Activated naive CD4-positive, alpha-beta T cell (primary cell): ENCODE measurements at places on chromosomes 3 and 15.

DNA sequence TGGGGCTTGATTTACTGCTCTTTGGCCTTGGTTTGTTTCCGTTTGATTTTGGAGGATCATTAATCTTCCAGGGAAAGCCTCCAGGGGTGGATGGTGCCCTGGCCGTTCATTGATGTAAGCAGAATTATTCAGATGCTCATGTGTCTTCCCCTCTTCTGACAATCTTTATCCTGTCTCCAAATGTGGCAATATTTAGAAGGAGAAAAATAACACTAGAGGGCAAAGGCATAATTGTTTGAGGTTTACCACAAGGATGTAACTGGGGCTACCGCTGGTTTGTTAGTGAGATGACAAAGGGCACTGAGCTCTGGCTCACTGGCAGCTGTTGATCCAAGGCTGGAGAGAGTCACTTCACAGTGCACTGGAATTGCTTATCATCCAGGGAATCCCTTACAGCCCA is 18.2 kb upstream of the PLCL2 start:
- no peak for DNase-seq

DNA sequence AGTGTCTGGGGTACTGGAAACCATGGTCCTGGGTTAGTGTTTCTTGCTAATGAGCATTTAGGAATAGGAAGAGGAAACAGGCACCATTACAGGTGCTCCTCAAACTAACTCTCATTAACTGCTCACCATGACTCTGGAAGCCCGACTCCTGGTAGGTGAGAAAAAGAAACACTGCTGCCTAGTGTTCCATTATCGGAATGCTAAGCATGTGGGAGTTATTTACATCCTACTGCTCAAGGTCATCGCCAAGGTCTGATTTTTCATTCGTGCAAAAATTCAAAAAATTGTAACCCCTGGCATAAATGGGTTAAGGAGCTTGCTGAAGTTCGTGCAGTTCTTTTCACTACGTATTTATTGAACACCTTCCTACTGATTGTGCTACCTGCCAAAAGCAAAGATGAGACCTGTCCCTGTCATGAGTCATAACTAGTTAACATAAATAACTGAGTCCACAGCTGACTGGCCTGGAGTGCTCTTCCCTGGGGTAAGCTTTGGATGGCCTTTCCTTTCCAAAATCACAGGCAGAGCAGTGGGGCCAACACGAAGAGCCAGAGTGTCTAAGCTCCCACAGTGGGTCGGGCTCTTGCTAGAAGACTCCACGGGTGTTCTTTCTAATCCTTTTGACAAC is 22.7 kb upstream of the PAQR5 start:
- no peak for DNase-seq

GRCh38 chr3:159263750-159264553 is 462.1 kb downstream of the MFSD1 start:
- no peak for DNase-seq

GRCh38 chr3:61181874-61182273 is 69.4 kb downstream of the FHIT start:
- DNase-seq: no peak

- no peak for DNase-seq
These were observed 27.5 kb downstream of the AQP9 start for GRCh38 chr15:58165661-58166060.

GRCh38 chr3:161744366-161744765 is 247.8 kb downstream of the OTOL1 start:
- DNase-seq: no peak

DNA sequence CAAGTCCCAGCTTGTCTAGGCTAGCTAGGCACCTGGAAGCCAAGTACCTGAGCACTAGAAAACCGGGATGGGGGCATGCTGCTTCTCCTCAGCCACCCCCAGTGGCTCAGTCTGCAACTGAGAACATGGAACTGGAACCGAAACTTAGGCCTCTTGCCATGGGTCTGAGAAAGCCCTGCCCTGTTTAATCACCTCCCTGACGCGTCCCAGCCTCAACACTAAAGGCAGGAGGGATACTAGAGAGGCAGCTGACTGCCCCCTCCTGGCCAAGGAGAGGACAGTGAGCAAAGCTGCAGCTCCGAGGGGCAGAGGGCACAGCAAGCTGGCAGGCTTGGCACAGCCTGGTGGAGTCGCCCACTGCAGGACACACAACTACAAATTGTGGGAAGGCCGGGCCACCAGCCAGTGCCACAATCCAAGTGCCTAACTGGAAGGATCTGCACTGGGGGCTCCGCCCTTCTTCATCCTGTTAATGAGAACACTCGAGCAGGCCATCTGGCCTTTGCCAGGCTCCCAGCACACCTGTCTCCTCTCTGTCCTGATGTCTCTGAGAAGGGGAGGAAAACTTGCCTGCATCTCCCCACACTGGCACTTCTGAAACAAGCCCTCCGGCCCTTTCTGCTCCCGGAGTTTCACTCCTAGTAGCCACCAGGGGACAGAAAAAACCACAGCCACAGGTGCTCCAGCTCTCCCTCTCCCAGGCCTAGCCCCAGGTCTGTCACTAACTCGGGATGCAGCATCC is 53.7 kb downstream of the BDH1 start:
- DNase-seq: no peak

DNA sequence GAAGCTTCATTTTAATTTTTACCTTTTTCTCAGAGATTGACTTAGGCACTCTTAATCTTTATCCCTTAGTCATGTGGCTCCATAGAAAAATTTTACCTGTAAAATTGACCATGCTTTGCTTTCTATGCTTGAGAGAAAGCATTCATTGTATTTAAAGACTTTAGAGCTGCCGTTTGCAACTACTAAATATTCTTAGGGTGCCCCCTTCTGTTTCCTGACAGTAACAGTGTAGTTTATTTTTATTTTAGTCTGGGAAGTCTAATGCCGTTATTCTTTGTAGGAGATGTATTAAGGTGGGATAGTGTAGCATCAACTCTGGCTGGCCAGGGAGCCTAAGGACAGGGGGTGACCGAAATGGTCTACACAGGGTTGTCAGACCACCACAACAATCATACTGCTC is 84.5 kb upstream of the SYNPR start:
- DNase-seq: no peak

DNA sequence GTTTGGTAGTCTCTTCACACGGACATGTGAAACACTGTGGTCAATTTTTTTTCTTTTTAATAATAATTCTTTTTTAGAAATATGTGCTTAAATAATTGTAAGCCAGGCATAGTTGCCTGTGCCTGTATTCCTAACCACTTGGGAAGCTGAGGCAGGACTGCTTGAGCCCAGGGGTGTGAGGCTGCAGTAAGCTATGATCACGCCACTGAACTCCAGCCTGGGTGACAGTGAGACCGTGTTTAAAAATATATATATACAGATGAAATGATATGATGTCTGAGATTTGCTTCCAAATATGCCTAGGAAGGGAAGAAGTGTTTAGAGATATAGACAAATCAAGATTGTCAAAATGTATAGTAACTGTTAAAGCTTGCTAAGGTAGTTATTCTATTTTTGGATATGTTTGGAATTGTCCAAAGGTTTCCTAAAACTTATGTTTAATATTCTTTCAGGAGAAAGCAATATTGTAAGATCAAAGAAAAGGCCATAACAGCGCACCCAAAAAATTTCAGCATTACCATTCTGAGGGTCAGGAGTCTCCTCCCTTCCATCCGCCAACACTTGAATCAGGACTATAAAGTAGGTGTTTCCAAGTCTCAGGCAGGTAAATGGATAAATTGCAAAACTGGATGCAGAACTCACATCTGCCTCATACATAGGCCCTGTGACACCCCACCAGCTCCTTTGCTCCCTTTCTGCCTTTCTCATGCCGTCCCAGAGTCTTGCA is 532 bp upstream of the SELENOT start:
- DNase-seq: no peak

GRCh38 chr3:160402221-160403027 is 3.0 kb downstream of the SMC4 start:
- no peak for DNase-seq

GRCh38 chr3:18812316-18812715 is 336.0 kb upstream of the KCNH8 start:
- no peak for DNase-seq

- no peak for DNase-seq
These were observed 592.8 kb downstream of the FOXP1 start for GRCh38 chr3:70990723-70991122.

- no peak for DNase-seq
These were observed 64.0 kb upstream of the DGKG start for GRCh38 chr3:186425788-186426730.
